ENCODE measurements at places on chromosomes 3 and 15.

- DNase-seq, result no peak
These were observed 247.3 kb upstream of the CHRM5 start for GRCh38 chr15:33720952-33721351.

DNA sequence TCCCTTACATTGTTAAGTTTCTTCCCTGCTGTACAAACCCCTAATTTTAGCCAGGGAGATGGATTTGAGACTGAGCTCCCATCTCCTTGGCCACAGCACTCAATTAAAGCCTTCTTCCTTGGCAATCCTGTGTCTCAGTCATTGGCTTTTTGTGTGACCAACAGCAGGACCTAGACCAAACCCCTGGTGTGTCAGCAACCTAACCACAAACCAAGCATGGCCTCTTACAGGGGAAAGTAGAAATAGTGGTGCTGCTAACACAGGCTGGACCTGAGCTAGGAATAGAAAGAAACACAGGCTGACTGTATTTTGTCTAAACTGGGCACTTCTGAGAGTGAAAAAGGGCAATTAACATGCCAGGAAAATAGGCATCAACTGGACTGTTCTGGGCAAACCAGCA lies 37.9 kb downstream of the PPCDC start:
- peak; percentile 78 for DNase-seq

GRCh38 chr3:64443546-64444381 lies 218.5 kb upstream of the PRICKLE2 start:
- DNase-seq, result no peak

GRCh38 chr15:85742186-85742821 lies 52.4 kb downstream of the KLHL25 start:
- no peak for DNase-seq

DNA sequence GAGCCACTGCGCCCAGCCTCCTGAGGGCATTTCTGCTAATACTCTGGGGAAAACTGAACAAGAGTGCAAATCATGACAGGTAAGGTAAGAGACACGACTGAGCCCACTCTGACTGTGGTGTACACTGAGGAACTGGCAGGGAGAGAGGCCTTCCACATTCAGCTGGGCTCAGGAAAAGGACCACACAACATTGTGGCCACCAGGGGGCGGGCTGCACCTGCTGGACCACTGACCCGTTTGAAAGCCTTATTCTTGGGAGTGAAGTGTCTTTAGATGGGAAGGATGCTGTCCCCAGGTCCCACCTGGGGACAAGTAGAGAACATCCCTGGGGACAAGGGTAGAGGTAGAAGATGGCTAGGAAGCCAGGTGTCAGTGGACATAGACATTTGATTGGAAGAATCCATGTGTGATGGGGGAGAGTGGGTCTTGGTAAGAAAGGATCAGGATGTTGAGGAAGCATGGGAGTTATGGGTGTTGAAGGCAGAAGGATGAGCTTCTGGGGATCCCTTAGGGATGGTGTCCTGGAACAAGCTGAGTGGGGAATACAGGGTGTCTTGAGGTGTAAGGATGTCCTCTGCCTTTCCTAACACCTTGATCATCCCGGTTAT lies 6.2 kb upstream of the CTDSPL start:
- DNase-seq, result peak; percentile 82

GRCh38 chr3:27877061-27878013 lies 155.2 kb upstream of the EOMES start:
- DNase-seq, result no peak

DNA sequence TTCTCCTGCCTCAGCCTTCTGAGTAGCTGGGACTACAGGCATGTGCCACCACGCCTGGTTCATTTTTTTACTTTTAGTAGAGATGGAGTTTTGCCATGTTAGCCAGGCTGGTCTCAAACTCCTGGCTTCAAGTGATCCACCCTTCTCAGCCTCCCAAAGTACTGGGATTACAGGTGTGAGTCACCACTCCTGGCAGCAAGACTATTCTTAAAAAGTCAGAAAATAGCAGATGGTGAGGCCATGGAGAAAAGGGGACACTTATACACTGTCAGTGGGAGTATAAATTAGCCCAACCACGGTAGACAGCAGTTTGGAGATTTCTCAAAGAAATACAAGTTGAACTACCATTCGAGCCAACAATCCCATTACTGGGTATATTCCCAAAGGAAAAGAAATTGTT lies 603.3 kb upstream of the TBL1XR1 start:
- DNase-seq, result no peak

- DNase-seq, result no peak
These were observed 117.2 kb downstream of the ADCY5 start for GRCh38 chr3:123331651-123332050.

GRCh38 chr3:80970292-80970691 lies 791.2 kb downstream of the GBE1 start:
- no peak for DNase-seq

DNA sequence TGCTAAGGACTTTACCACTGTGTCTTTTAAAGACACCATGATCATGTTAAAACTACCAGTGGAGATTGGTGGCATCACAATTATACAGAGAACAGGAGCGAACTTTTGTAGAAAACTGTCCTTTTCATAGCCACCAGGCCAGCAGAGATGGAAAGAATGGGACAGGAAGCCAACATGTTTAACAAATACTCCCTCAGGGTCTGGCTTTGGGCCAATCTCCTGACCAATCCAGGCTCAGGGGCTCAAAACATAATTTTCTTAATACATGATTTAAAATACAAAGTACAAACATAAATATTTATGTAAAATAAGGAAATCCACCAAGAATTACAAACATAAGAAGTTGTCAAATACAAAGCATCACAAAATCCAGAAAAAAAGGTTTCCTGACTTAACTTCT lies 266.0 kb downstream of the VPS13C start:
- no peak for DNase-seq

DNA sequence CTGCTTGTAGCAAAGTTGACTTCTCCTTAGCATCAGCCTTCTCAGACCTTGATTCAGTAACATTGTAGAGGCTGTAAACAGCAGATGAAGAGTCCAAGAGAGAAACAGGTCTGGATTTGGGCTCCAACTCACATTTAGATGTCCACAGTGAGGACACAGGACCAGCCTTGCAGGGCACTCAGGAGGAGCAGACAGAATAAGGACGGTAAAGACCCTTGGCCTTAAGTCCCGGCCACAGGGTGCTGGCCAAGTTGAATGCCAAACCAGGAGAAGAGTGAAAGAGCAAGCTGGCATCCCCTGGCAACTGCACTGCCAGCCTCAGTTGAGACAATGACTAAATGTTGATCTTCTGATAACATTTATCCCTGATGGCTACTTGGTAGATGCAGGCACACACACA lies 136.3 kb downstream of the LRRK1 start:
- DNase-seq, result no peak

- no peak for DNase-seq
These were observed 11.3 kb downstream of the SHQ1 start for GRCh38 chr3:72836923-72837322.

DNA sequence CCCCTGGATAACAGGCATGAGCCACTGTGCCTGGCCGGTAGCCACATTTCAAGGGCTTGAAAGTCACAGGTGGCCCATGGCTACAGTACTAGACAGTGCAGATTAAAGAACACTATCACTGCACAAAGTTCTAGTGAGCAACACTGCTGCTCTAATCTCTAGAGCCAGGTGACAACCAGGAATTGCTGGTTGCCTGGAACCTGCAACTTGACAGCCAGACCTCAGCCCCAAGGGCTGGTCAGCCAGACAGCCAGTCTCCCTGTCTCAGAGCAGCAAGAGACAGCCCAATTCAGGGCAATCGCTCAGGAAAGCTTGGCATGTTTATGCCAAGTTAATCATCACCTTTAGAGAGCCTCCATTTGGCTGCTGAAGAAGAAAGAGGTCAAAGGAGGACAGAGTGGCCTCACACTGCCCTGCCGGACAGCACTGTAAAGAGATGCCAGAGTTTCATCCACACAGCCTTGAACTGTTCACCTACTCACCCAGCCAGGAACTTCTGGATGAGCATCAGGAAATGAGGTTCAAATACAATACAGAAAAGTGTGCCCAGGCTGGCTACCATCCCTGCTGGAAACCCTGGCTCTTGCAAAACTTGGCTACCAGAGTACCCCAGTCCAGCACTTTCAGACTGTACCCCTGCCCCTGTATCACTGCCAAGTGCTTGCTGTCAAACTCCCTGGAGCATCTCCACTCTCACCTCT lies 6.0 kb downstream of the CCDC12 start:
- DNase-seq, result no peak

DNA sequence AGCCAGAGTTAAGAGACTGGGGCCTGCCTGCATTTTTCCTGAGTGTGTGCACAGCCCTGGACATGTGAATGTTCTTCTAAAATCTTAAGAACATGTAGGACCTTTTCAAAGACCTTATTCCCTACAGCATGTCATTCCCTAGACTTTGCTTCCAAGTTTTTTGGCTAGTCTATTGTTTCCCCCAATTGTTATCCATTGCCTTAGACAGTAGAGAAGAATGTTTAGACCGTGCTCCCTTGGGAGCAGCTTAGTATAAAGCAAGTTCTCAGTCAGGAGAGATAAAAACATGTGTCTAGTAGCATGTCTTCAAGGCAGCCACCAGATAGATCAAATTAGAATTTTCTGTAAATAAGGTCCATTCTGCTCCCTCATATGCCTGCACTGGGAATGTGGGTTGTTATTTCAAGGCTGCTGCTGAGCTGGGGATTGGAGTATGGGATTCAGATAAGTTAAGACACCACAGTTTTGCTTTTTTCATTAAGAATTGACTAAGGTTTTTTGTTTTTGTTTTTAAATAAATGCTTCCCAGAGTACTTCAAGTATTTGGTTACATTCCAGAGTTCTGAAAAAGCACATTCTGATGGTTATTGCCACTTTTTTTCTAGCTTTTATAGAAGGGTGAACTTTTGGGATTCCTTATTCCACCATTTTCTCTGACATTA lies 246.7 kb downstream of the RORA start:
- no peak for DNase-seq

GRCh38 chr15:31489801-31490646 lies 163.4 kb downstream of the KLF13 start:
- peak; percentile 57 for DNase-seq

GRCh38 chr3:57006949-57007419 lies 53.5 kb upstream of the SPATA12 start:
- no peak for DNase-seq

GRCh38 chr15:88912500-88912921 lies 668 bp downstream of the MFGE8 start:
- no peak for DNase-seq

DNA sequence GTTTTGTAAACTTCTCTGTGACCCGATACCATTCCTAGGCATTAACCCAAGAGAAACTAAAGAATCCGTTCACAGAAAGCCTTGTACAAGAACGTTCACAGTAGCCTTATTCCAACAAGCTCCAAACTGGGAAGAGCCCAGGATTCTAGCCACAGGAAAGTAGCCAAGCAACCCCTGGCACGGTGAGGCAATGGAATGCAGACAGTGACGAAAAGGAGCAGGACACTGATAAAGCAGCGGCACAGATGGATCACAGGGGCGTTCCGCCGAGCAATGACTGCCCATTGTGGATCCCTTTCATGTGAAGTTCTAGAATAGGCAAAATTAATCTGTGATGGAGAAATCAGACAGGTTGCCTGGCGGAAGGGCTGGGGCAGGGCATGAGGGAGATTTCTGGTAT lies 198.7 kb upstream of the CHRNA7 start:
- DNase-seq, result no peak

- DNase-seq, result no peak
These were observed 70.1 kb upstream of the MEF2A start for GRCh38 chr15:99495430-99496301.

- DNase-seq, result no peak
These were observed 66.7 kb downstream of the ST6GAL1 start for GRCh38 chr3:186997061-186997460.

GRCh38 chr3:188358787-188359493 lies 205.0 kb downstream of the LPP start:
- DNase-seq, result peak; percentile 48

- DNase-seq, result no peak
These were observed 333.9 kb upstream of the ARPP21 start for GRCh38 chr3:35305406-35305805.

- no peak for DNase-seq
These were observed 35.3 kb downstream of the KLF13 start for GRCh38 chr15:31361764-31362515.

DNA sequence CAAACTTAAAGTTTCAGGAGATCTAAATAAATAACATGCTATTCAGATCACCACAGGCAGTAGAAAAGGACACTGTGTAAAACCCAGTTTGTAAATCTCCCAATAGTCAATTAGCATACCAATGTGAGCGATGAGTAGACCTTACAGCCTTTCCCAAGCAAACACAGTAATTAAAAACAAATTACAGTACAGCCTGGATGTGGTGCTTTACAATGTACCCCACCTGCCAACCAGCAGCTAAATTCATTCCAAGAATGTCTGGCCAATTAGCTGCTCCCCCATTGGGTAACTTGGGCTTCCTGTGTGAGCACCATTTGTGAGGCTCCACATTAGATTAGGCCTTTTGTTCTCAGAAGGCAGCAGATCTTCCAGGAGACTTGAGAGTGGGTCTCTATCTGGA lies 635.0 kb downstream of the TBL1XR1 start:
- no peak for DNase-seq

GRCh38 chr15:40445421-40445922 lies 4.7 kb downstream of the BAHD1 start:
- DNase-seq, result no peak

DNA sequence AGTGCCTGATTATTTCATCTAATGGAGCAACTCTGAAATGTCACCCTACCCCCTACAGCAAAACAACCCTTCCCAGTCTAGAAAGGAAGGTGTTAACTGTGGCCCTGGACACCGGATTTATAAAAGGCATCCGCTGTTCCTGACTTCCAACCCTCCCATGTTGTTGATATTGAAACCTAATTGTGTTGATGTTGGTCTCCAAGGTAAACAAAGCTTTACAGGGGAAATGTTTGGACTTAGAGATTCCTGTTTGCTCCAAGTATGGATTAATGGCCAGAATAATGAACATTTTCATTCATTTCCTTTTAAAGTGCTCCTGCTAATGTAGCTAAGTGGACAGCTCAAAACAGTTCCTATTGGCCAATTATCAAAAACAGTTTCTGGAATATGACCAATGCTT lies 19.4 kb upstream of the LMCD1 start:
- no peak for DNase-seq

DNA sequence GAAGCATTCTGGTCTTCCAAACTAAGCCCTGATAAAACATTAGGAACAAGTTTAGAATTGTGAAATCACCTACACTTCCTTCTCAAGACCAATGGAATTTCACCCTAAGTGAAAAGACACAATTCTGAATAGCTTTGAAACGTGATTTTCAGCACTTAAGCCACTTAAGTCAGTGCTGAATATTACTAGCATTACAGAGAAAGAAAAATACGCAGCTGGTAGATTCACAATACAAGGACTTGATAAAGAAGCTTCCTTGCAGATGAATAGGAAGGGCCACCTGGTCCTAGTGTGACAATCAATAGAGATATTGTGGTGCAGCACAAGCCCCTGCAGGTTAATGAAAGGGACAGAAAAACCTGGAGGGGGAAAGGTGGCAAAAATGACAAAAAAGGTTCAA lies 353.1 kb upstream of the ALCAM start:
- no peak for DNase-seq

- DNase-seq, result no peak
These were observed 9.5 kb downstream of the RUVBL1 start for GRCh38 chr3:128113817-128114794.
